ENCODE measurements at places on chromosomes 4 and X. TPM values are rescaled to one million over a fixed set of nuclear protein-coding genes. Genes with fewer than 3 reads are reported as not detected.

GRCh38 chr4:81789158-81789557, 317.5 kb upstream of the RASGEF1B start:
- H3K4me1 ChIP-seq = peaks cover 9% of the 10 kb centered on the region
- peaks cover 4% of the 10 kb centered on the region for H3K36me3 ChIP-seq
- H3K27ac ChIP-seq = no peak overlapping the region
- no peaks in the 10 kb centered on the region for H3K27me3 ChIP-seq
- no peak overlapping the region for H3K4me3 ChIP-seq
- no peak for DNase-seq

- H3K27me3 ChIP-seq = no peaks in the 10 kb centered on the region
- DNase-seq = no peak
- H3K4me3 ChIP-seq = no peak overlapping the region
- no peaks in the 10 kb centered on the region for H3K36me3 ChIP-seq
- no peak overlapping the region for H3K27ac ChIP-seq
- H3K4me1 ChIP-seq = no peaks in the 10 kb centered on the region
Measured at GRCh38 chr4:25174674-25175073, 14.4 kb upstream of the SEPSECS start.

DNA sequence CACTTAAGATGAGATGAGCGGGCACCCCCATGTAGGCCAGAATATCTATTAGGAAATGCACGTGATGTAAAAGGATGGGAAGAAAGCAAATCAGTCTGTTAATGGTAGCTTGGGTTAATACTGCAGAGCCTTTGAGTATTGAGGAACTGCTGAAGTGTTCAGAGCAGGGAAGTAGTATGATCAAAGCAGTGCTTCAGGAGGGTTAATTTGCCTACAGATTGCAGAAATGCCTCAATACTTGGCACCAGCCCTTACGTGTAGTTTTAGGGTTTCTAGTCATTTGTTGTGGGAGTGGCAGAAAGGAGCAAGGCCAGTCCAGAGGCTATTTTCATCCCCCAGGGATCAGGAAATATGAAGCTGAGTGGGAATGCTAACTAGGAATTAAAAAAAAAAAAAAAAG, 19.7 kb downstream of the ZFX start:
- no peaks in the 10 kb centered on the region for H3K27me3 ChIP-seq
- DNase-seq = no peak
- H3K4me1 ChIP-seq = peaks cover 28% of the 10 kb centered on the region

GRCh38 chr4:119692001-119692400, 63.4 kb upstream of the PDE5A start:
- H3K27me3 ChIP-seq = no peaks in the 10 kb centered on the region
- peaks cover 26% of the 10 kb centered on the region for H3K4me1 ChIP-seq
- DNase-seq = no peak
- no peak overlapping the region for H3K27ac ChIP-seq

DNA sequence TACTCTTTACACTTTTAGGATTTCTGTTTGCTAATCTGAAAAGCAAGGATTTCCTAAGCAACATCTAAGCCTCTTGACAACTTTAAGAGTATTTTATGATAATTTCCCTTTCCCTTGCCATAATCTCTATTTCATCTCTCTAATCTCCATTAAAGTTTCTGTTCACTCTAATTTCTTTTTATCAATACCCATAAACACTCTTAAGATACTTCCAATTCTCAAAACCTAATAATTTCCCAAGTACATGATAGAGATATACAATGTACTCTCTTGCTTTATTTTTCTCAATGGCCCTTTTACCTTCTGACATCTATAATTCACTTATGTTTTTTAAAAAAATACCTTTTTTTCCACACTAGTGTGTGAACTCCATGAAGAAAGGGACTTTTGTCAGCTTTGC, 26.8 kb downstream of the DAPP1 start:
- H3K4me3 ChIP-seq = no peak overlapping the region
- H3K27ac ChIP-seq = no peak overlapping the region
- H3K27me3 ChIP-seq = no peaks in the 10 kb centered on the region
- peaks cover 7% of the 10 kb centered on the region for H3K36me3 ChIP-seq
- no peak for DNase-seq

DNA sequence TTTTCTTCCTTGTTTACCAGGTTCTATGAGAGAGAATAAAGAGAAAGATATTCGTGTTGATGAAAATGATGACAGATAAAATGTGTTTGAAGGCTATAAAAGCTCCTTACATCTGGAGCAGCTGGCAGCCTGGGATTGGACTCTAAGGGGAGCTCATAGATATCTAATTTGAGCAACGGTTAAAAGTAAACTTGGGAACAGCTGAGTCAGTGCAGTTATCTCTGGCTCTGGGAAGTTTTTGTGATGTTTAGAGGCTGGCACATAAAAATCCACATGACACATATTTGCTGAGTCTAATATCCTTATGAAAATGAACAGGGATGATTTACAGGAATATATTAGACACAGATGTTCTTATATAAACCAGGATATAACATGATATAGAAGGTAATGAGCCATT, 331.8 kb upstream of the TENM3 start:
- no peaks in the 10 kb centered on the region for H3K4me1 ChIP-seq
- no peaks in the 10 kb centered on the region for H3K27me3 ChIP-seq
- H3K27ac ChIP-seq = no peak overlapping the region

- H3K4me1 ChIP-seq = no peaks in the 10 kb centered on the region
- no peaks in the 10 kb centered on the region for H3K36me3 ChIP-seq
- DNase-seq = peak; percentile 2
- no peaks in the 10 kb centered on the region for H3K27me3 ChIP-seq
Measured at GRCh38 chr4:189232274-189232673, 708.4 kb upstream of the FRG1 start.

- no peaks in the 10 kb centered on the region for H3K27me3 ChIP-seq
- no peaks in the 10 kb centered on the region for H3K4me1 ChIP-seq
- DNase-seq = no peak
- H3K27ac ChIP-seq = no peak overlapping the region
- H3K36me3 ChIP-seq = no peaks in the 10 kb centered on the region
Measured at GRCh38 chr4:153257151-153257620, 52.9 kb downstream of the TRIM2 start.

GRCh38 chr4:182494103-182494502, 250.9 kb downstream of the TENM3 start:
- H3K27ac ChIP-seq = no peak overlapping the region
- H3K4me1 ChIP-seq = no peaks in the 10 kb centered on the region
- no peak overlapping the region for H3K4me3 ChIP-seq
- H3K27me3 ChIP-seq = no peaks in the 10 kb centered on the region

DNA sequence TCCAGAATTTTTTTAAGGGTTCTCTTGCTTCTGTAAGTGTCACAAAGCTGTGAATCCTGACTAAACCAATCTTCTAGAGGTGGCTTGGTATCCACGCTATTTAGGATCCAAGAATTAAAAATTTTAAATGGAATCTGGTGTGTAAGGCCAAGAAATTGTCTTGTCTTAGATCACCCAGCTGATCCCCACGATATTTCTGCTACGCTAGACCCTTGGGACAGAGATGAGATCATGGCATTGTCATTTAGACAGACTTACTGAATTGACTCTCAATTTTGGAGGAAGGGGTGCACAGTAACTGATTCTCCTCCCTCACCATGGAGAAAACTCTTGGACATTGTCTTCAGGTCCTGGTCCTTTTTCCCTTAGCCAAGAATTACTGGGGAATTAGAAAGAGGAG, 5.7 kb downstream of the GPRIN3 start:
- DNase-seq = no peak
- no peak overlapping the region for H3K27ac ChIP-seq
- peaks cover 39% of the 10 kb centered on the region for H3K4me1 ChIP-seq
- peaks cover 29% of the 10 kb centered on the region for H3K36me3 ChIP-seq

DNA sequence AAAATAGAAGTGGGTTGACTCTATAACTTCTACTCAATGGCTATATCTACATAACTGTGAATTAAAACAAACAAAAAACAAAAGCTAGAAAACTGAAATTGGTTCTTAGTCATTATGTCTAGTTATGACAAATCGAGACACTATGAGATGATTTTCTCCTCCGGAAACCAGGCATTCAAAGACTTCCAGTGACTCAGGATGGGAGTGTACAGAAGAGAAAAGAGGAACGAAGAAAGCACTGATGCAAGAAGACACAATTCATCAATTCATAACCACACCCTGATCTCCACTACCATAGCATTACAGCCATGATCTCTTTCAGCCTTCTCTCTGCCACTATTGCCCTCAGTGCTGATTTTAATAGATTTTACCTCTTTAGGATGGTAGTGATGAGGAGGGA, 253.6 kb downstream of the CBLL2 start:
- no peaks in the 10 kb centered on the region for H3K27me3 ChIP-seq
- no peak overlapping the region for H3K4me3 ChIP-seq
- no peaks in the 10 kb centered on the region for H3K36me3 ChIP-seq

DNA sequence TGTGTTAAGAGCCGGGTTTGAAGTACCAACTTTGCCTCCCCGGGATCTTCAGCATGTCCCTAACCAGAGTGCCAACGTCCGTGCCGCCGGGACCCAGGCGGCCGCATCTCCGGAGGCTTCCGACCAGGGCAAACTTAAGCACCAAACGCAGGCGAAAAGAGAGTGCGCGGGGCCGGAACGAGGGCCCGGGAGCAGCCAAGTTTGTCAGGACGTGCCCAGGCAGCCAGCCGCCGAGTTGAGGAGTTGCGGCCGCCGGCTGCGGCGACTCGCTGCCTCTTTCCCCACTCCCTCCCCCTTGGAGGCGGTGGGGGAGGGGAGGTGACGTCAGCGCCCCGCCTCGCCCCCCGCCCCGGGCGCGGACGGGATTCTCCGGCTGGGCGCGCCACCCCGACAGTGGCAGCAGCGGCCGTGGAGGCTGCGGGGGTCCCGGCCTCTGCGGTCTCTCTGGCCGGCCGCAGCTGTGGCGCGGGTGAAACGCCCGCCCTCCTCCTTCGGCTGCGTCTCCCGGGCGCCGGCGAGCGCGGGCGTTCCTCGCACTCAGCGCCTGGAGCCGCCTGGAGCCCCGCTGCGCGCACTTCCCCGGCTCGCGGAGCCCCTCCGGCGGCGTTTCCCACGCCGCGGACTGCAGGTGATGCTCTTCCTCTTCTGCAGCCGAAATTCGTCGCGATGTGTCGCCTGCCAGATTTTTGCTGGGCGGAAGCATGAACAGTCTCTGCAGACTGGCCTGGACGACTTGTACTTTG, 2.9 kb upstream of the FAT1 start:
- peak overlapping the region; percentile 92 for H3K27ac ChIP-seq
- DNase-seq = peak; percentile 85
- H3K4me1 ChIP-seq = peaks cover 30% of the 10 kb centered on the region
- peaks cover 71% of the 10 kb centered on the region for H3K36me3 ChIP-seq
- no peaks in the 10 kb centered on the region for H3K27me3 ChIP-seq
- peak overlapping the region; percentile 83 for H3K4me3 ChIP-seq

GRCh38 chrX:75228854-75229253, 45.0 kb upstream of the UPRT start:
- no peak for DNase-seq
- no peaks in the 10 kb centered on the region for H3K36me3 ChIP-seq
- H3K4me1 ChIP-seq = no peaks in the 10 kb centered on the region
- H3K4me3 ChIP-seq = no peak overlapping the region

DNA sequence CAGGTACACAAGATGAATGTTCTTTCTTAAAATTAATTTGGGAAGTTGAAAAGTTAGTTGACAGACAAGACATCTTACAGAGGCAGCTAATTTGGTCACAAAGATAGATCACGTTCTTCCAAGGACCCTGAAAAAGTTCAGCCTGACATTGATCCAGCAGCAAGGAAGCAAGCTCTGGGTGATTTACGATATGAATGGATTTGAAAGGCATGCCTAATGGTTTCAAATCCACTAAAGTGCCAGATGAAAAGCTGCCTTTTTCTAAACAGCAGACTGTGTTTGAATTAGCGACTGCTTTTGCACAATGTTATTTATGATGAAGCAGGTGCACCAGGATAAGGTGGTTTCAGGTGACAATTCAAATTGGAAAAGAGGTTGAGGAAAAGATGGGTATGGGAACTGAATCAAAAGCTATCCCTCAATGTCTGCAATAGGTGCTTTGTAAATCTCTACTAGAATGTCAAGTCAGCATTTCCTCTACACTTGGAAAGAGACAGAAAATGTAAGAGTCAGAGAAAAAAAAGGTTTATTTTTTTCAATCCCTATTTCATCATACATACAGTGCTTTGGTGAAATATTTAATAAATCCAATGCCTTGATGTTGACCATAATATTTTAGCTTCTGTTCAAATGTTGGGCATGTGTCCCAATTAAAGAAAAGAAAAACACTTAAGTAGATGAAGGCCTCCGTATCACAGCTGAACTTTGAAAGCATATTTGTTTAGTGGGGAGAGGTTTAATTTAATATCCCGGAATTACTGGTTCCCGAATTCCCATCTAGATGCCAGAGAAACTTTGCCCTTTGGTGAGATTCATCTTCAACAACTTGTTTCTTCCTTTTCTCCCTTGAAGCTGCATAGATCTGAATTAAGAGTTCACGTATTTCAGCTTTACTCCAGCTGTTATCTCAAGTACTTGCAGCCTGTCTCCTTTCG, 6.0 kb downstream of the RASGEF1B start:
- H3K36me3 ChIP-seq = peaks cover 13% of the 10 kb centered on the region
- H3K27me3 ChIP-seq = no peaks in the 10 kb centered on the region

DNA sequence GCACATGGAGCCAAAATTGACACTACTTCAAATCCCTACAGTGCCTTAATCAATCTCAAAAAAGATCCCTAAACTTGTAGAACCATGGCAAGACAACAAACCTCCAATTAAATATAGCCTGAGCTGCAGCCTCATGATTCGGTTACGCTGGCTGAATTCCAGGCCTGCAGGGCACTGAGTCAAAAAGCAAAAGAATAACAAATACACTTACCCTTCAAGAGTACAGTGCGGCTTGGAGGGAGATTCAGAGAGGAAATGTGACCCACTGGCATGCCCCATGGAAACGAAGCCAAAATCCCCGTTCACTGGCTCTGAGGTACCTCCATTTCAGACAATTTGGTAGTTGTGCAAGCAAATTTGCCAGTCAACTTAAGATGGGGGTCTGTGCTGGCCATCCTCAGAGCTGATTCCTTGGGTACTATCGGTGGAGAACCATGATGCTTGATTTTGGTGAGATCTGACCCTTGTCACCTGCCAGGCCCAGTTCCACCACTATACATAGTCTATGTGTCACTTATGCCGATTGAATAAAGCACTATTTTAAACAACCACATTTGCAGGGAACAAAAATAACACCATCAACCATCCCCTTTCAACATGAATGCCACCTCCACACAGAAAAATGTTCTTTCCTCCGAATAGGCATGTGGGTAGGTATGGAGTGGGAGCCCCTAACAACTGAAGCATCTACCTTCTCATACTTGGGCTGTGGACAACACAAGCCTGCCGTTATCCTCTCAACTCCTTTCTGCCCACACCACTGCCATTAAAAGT, 2.1 kb downstream of the C4orf54 start:
- peak; percentile 33 for DNase-seq
- no peaks in the 10 kb centered on the region for H3K36me3 ChIP-seq
- H3K27ac ChIP-seq = no peak overlapping the region
- H3K4me1 ChIP-seq = peaks cover 7% of the 10 kb centered on the region
- no peaks in the 10 kb centered on the region for H3K27me3 ChIP-seq
- H3K4me3 ChIP-seq = no peak overlapping the region

The FGB gene
- total RNA-seq = 0.38 TPM

The ODAPH gene
- total RNA-seq = not detected

The XAGE2 gene
- total RNA-seq = not detected

The UGT2A1 gene
- not detected for total RNA-seq

The LGI2 gene
- 0.86 TPM for total RNA-seq

The KIF4A gene
- 30.9 TPM for total RNA-seq

The PHEX gene
- total RNA-seq = 0.66 TPM

The ETDA gene
- not detected for total RNA-seq

The ZFP42 gene
- not detected for total RNA-seq

The SHROOM4 gene
- 3.2 TPM for total RNA-seq
